ENCODE measurements at places on chromosomes 16 and 17. TPM values are rescaled to one million over a fixed set of nuclear protein-coding genes. Genes with fewer than 3 reads are reported as not detected.

HS3ST2 gene
- polyA plus RNA-seq = 0.20 TPM

GSE1 gene
- polyA plus RNA-seq = 58.6 TPM

KRT25 gene
- not detected for polyA plus RNA-seq

FOXJ1 gene
- polyA plus RNA-seq = 15.0 TPM

BICDL2 gene
- 1.5 TPM for polyA plus RNA-seq

DNA sequence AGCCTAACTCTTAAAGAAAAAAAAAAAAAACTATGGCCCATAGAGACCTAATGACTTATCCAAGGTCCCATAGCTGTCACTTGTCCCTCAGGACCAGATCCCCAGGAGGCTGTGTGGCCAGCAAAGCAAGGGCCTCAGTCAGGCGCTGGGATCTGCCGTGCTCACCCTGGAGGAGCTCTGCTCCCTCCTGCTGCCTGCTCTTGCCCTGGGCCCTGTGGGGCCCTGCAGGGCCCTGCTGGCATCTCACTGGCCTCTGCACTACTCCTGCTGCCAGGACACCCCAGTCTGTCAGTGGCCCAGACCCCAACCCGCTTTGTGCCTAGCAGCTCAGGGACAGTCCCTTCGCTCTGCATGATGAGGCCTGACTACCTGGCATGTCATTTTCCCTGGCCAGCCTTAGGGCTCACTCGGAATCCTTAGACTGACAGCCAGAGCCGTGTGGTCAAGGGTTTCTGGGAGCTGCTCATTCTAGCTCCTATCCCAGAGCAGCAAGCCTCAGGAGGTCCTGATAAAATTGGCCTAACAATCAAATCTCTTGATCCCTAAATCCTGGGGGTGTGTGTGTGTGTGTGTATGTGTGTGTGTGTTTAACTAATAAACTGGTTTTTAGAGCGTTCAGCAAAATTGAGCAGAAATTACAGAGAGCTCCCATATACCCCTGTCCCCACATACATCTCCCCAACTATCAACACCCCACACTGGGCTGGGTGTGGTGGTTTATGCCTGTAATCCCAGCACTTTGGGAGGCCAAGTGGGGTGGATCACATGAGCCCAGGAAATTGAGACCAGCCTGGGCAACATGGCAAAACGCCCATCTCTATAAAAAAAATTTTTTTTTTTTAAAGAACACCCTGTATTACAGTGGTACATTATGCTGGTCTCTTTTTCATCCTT is 21.7 kb downstream of the KATNIP start:
- DNase-seq = no peak

- DNase-seq = no peak
These were observed 294.9 kb downstream of the MAP2K6 start for GRCh38 chr17:69709441-69709840.

DNA sequence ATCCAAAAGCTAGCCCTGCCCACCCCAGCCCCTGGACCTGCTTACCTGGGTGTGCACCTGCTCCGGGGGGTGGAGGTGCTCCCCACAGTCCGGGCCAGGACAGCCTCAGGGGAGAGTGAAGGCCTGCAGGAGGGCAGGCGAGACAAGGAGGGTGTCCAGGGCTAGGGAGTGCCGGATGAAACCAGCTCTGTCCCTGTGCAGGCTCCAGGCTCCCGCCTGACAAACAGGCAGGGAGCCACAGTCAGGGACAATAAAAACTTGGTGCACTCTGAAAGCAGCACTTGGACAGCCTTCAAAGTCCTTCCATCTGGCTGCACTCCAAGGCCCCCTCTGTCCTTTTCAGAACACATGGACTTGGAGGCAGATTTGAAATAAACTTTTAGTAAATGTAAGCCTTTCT is 3.9 kb downstream of the PAQR4 start:
- DNase-seq = no peak

DNA sequence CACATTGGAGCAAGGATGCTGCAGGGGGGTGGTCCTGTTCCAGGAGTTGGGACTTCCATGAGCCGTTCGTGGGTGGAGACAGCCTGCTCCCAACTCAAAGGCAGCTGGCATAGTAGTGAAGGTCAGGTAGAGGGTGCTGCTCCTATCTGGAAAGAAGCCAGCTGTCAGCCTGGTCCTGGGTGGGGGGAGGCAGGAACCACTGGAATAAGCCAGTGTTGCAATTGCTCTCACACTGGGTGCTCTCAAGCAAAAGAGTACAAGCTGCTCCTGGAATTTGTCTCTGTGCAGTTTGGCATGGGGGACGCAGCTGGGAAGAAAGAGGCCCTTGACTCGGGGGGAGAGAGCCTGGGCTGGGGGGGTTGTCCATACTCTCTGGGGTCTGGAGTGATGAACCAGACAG is 8.7 kb downstream of the CACNG5 start:
- DNase-seq = no peak

DNA sequence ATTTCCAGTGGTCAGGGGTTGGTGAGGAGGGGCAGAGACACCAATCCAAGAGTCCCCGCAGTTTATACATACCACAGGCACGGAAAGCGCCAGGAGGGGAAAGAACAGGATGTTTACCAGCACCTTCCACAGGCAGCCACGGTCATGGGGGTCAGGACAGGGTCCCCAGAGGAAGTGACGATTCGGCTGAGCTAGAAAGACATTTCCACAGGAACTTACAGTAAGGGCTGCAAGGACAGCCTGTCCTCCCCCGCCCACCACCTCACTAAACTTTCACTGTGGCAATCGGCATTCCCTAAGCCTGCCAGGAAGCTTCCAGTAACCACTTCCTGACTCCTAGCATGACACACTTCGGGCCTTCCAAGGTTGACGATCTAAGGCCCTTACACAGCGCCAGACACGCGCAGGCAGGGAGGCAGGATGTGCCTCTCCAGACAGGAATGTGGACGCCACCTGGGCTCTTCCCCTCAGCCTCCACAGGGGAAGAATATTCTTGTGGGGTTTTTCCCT is 1.2 kb upstream of the MT2A start:
- DNase-seq = no peak

DNA sequence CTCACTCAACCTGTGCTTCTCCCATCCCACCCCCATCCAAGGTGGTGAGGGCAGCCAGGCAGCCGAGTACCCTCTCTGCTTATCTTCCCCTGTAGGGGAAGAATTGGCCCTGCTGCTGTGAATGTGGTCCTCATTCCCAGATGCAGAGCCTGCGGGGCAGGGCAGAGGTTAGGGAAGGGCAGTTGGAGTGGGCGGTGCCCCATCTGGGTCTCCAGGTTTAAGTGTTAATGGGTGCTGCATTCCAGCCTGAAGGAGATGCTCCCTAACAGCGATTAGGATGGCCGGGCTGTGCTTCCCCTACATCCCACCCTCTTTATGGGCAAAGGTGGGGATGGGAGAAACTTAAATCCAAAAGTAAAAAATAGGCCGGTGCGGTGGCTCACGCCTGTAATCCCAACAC is 12.1 kb downstream of the TMEM95 start:
- no peak for DNase-seq

DNA sequence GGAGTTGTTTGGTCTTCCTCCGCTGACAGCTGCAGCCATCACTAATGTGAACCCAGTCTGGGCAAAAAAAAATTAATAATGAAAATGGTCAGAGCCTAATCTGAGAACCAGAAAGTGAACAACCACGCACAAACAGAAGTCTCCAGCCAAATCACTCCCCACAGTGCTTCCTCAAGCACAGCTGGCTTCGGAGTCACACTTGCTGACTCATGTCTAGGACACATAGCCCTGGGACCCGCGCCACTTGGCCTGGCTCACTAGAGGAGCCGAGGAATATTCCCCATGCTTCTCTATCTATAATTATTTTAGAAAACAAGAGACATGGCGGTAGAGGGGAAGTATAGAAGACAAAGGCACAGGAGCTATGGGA is 109.1 kb downstream of the ZFHX3 start:
- no peak for DNase-seq

- no peak for DNase-seq
These were observed 91.8 kb downstream of the FOXL1 start for GRCh38 chr16:86669937-86670749.

GRCh38 chr16:57284209-57284951 is at the start of gene PLLP:
Gene PLLP, minus strand, starts transcription at chr16:57284672. Its CDS starts 132 bp downstream, at chr16:57284540.
- DNase-seq = no peak

DNA sequence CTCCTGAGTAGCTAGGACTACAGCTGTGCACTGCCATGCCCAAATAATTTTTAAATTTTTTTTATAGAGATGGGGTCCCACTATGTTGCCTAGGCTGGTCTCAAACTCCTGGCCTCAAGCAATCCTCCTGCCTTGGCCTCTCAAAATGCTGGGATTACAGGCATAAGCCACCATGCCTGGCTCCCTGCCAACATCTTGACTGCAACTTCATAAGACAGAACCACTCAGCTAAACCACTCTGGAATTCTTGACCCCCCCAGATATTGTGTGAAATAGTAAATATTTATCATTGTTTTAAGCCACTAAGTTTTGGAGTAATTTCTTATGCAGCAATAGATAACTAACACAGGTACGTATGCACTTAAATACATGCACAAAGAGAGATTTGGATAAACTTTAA is 26.0 kb downstream of the DYNLL2 start:
- no peak for DNase-seq
